NCI-H187 treated with DMSO at 0.1 percent for 48 hours (cell line): ENCODE measurements at places on chromosomes 4 and X.

DNA sequence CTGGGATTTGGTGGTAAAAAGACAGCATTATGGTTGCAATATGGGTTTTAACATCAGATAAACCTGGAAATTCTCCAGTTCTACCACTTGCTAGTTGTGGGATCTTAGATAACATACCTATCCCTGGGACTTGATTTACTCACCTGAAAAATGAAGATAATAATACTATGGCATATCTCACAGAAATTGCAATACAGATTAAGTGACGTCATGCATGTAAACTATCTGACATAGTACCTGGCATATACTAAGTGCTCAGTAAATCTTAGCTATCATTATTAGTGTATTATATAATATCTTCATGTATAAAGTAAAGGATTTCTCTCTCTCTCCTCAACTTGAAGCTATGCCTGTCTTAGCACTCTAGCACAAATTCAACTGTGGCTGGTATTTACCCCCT, 192.5 kb downstream of the PCDH19 start:
- DNase-seq = no peak

GRCh38 chr4:94576210-94576609, 124.5 kb downstream of the PDLIM5 start:
- DNase-seq = no peak

DNA sequence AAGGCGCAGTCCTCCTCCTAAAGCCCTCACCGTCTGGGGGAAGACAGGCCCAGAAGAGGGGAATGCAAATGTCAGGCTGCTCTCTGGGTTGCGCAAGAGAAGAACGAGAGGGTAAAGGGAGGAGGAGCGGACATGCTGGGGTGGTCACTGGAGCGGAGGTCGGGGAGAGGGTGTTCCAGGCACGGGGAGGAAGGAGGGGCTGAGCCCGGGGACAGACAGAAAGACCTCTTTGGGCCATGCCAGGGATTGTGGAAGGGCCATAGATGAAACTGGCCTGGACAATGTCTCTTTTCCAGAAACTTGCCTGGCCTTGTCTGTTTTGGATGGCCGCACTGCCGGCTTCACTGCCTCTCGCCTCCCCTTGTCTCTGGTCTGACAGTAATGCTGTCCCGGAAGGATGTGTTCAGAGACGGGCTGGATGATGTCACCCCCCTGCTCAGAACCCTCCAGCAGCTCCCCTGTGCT, 121.0 kb downstream of the SORCS2 start:
- no peak for DNase-seq

GRCh38 chr4:4914059-4914820, 54.8 kb downstream of the MSX1 start:
- no peak for DNase-seq

- DNase-seq = no peak
Observed at GRCh38 chr4:143355540-143356217, 19.0 kb downstream of the GAB1 start.

DNA sequence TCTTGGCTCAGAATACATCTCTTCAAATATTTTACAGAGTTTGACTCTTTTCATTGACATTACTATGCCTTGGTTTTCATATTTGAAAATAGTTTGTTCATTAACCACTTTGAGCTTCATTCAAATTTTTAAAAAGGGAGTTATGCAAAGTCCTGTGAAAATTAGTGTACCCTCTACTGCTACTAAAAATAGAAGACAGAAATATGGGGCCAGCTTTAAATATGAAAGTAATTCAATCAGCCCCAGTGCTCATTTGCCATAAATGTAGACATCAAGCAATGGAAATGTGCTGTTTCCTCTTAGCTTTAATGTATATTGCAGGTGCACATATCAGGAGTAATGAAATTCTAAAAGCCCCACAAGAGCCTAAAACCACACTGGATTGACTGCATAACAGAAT, 218.7 kb downstream of the SPATA18 start:
- DNase-seq = no peak

DNA sequence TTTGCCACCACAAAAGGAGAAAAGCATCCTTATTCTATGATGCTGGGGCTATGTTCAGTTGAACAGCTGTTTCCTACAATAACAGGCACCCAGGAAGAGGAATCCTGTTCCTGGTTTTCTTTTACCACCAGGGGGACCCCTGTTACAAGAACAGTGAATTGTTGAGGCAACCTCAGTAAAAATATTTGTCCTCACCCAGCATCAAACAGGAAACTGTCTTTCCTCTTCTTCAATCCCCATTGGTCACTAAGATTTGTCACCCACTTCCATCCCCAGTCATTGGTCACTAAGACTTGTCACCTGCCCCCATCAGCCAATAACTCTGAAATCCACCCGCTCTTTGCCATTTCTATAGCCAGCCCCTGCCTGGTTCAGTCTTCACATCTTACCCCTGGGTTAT, 143.5 kb upstream of the GALNT7 start:
- DNase-seq = no peak

GRCh38 chr4:103197765-103198110, 405 bp downstream of the CENPE start:
- DNase-seq = no peak

DNA sequence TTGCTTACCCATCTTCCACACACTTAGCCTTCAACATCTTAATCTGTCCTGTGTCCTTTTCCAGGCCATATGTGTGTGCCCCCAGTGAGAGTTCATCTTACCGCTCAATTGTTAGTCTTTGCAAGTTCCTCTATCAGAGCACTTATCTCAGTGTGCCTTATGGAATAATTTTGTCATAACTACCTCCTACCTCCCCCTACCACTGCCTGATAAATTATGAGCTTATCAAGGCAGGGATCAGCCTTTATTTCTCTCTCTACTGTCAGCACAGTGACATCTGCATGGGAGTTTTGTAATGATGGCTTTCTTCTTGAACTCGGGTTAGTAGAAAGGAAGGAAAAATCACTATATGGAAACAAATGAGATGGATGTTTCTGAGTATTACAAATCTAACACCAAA, 53.2 kb downstream of the MTM1 start:
- DNase-seq = no peak

DNA sequence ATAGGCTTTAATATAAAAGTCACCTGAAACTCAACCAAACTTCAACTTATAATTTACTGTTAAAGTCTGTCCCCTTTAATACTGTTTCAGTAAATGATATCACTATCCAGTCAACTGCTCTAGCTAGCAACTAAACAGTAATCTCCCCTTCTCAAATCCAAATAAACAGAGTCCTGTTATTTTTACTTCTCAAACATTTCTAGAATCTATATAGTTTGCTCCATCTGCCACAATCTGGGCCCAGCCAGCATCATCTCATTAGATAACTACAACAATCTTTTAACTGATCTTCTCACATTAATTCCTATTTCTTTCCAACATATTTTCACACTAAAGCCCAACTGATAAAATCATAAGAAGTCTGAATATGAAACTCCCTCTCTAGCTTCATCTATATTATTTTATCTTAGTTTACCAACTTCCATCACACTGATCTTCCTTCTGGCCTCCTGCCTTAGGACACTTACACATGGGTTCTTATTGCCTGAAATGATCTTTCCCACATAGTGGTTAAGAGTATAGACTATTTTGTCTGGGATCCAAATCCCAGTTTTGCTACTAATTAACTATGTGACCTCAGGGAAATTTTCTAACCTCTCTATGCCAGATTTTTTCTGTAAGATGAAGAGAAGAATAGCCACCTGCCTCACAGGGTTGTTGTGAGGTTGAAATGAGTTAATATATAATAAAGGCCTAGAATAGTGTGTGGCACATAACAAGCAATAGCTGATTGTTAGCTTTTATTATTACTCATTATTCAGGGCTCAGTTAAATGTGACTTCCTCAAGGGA, 18.6 kb downstream of the TBCK start:
- DNase-seq = no peak

GRCh38 chr4:88211473-88212252, 53.2 kb upstream of the ABCG2 start:
- DNase-seq = no peak

- no peak for DNase-seq
Observed at GRCh38 chr4:54904953-54905352, 220.4 kb downstream of the KDR start.

- no peak for DNase-seq
Observed at GRCh38 chr4:39741401-39741800, 43.5 kb downstream of the UBE2K start.

DNA sequence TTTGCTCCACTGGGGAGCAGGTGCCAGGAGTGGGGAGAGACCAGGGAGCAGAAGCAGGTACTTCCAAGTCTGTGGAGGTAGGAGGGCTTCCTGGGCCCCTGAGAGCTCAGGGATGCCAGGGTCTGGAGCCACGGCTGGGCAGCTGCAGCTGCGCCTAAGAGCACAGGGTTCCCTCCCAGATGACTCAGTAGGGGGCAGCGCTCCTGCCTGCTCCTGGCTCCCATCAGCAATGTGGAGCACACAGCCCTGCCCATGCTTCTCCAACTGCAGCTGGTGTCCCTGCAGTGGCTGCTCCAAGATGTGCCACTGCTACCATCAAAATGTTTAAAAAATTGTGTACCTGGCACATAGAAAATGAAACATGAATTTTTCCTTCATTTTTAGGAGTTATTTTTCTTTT, 1028.2 kb downstream of the PCDH7 start:
- DNase-seq = no peak

- no peak for DNase-seq
Observed at GRCh38 chr4:74042681-74043080, 4.2 kb upstream of the CXCL3 start.

- no peak for DNase-seq
Observed at GRCh38 chrX:13078739-13079444, 34.5 kb upstream of the FAM9C start.

DNA sequence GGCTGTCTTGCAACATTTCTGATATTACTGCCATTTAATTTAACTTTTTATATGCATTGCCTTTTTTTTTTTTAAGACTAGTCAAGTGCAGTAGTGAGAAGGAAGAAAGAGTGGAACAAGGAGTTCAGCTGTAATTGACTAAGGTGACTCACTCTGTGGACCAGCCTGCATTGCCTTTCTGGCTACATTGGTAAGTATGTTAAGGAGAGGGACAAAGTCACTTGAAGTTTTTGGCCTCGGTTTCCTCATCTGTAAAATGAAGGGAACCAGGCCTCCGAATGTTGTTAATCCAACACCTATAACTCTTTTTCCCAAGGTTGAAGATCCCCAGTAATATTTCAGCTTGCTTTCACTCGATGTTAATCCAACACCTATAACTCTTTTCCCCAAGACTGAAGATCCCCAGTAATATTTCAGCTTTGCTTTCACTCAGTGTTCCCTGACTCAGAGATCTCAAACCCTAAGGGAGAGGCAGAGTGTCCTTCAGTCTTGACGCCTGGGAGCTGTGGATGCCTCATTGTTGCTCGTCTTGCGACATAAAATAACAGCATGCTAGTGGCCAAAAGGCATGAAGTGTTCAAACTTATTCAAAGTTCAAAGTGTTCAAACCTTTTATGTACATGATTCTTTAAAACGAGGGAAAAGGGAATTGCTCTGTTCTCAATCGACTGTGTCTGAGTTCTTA, 102.0 kb downstream of the SORBS2 start:
- DNase-seq = no peak

DNA sequence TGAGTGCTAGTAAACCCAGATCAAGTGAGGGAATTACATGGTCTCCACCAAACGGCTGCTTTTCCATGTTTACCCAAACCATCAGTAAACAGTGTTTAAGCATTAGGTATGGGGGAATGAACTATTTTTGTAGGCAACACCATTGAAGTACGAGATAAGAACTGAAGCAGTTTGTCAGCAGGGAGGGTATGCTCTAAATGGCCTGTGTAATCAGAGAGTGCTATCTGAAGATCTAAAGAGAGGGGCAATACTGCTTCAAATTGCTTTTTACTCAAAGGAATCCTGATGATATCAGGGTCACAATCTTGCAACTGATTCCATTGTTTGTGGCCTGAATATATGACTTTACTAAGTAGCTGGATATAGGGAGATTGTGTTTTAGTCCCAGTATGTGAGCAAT, 10.4 kb upstream of the SPIN4 start:
- no peak for DNase-seq

- no peak for DNase-seq
Observed at GRCh38 chr4:15920723-15921591, 17.6 kb downstream of the FGFBP1 start.

DNA sequence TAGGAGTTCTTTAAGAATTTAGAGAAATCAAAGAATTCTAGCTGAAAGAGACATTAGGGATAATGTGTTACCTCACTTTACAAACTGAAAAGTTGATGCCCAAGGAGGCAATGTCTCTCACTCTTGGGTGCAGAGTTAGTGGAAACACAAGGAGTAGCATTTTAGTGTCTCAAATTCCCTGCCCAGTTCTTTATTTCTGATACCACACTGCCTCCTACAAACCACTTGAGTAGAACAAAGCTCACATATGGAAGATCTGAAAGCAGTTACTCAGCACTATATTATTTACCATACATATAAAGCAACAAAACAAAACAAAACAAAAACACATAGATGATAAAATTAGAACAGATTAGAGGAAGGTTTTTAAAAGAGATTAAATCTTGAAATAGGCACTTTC, 124.2 kb downstream of the REELD1 start:
- no peak for DNase-seq

DNA sequence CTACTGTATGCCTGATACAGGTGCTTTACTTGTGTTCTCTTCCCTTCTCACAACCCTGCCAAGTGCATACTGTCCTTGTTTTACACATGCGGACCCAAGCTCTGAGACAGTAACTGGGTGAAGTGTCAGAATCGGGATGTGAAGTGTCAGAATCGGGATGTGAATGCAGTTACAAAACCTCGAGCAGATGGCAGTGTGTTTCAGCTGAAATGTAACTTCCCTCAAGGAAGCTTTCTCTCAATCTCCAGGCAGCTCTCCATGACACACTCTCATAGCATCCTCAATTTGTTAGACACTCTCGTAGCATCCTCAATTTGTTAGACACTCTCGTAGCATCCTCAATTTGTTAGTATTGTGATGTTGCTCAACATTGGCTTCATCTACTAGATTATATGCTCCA, 1.1 kb upstream of the HPSE start:
- no peak for DNase-seq

- DNase-seq = no peak
Observed at GRCh38 chrX:14496674-14497073, 32.7 kb upstream of the GLRA2 start.

DNA sequence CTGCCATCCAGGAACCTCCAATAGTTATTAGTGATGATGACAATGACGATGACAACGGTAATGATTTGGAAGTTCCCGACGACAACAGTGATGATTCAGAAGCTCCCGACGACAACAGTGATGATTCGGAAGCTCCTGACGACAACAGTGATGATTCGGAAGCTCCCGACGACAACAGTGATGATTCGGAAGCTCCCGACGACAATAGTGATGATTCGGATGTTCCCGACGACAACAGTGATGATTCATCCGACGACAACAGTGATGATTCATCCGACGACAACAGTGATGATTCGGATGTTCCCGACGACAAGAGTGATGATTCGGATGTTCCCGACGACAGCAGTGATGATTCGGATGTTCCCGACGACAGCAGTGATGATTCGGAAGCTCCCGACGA, 14.7 kb downstream of the CXCR3 start:
- DNase-seq = no peak

DNA sequence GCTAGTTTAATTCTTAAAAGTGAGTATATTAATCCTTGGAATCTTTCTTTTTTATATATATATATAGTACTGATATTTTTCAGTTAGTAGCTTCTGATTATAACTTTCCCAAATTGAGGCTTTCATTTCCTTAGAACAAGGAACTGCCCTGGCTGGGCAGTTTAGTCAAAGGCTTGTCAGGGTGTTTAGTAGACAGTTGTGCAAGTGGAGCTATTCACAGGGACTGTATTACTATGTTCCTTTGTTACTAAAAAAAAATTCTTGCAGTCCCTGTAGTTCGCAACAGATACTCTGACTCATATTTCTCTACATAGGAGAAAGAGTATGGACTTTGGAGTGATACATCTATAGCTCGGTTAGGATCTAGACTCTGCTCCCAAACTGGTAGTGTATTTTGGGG, 20.8 kb downstream of the USO1 start:
- DNase-seq = no peak
